OCI-M1 (cell line): ENCODE measurements at places on chromosomes 2 and 18.
A peak's percentile ranks its signal among the peaks of the same experiment; 100 is the strongest.

DNA sequence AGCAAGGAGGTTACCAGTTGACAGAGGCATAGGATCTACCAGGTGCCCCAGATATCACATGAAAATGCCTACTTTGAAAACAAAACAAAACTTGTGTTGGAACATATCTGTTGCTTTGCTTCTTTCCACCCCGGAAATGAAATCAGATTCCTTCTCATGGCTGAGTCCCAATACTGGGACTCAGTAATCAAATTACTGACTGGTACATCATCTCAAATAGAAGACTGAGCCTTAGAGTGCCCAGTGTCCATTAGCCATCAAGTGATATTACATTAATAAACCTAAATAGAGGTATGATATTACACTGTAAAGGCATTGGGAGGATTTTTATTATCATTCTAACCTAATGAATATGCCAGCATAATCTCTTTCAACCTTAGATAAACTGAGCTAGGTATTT is 48.6 kb upstream of the MSTN start:
- no peak for DNase-seq

DNA sequence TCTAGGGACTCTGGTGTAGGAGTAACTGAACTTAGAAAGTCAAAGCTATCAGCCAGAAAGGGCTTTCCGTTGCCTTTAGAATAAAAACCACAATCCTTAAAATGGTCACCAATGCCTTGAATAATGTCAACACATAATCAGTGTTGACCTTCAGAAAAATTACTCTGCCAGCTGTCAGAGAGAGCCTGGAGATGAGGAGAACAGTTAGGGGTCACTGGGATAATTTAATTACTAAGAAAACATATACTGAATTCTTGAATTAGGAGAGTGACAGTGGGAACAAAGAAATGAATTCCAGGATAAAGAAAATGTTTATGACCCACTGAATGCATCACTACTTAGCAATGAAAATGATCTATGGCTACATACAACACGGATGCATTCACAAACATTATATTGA is 23.4 kb upstream of the UGP2 start:
- no peak for DNase-seq

GRCh38 chr2:85409845-85410583 is at the start of gene CAPG:
CAPG (minus strand) TSS chr2:85410366; CDS start chr2:85402145, 8,221 bp downstream.
- peak; percentile 62 for DNase-seq

- no peak for DNase-seq
These were observed 34.4 kb downstream of the ACYP2 start for GRCh38 chr2:54149638-54150441.

- no peak for DNase-seq
These were observed 108.1 kb downstream of the DYM start for GRCh38 chr18:49352321-49352720.

DNA sequence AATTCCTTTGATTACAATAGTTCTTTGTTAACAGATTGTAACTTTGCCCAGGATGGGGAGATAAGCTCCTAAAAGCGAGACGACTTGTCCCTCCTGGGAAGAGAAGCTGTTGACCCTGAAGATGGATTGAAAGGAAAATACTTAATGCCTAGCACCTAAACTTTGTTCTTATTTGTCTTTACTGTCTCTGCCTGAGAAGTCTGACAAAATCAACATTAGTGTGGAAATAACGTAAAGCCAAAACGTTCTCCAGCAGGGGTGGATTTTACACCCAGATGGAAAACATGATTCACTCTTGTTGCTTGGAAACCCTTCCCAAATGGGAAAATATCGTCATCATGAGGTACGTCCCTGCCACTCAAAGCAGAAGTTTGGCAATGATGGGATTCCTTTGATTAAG is 450.1 kb downstream of the SLC4A3 start:
- DNase-seq: no peak

- DNase-seq: no peak
These were observed 121.8 kb downstream of the EPB41L3 start for GRCh38 chr18:5421981-5422380.

DNA sequence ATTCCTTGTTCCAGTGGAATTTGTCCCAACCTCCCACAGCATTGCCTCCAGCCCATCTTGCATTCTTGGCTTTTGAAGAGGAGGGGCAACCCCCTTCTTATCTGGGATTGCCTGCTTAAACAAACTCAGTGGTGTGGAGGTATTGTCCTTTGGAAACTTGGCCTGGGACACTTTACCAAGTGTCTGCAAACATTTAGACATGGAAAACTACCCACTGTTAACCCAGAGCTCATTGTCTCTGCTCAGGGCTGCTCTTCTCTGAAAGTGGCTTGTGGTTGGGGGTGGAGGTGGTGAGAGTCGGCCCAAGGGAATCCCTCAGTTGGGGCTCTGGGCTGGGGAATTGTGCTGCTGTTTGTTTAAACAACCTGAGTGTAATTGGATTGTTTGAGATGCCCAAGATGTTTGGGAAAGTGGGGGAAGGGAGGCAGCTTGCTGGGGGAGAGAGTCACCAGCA is 178.3 kb upstream of the GATA6 start:
- DNase-seq: no peak

GRCh38 chr2:134123332-134123731 is 130.5 kb upstream of the MGAT5 start:
- DNase-seq: no peak

- no peak for DNase-seq
These were observed 69.2 kb downstream of the DGKD start for GRCh38 chr2:233423552-233423860.
